ENCODE measurements at places on chromosomes 12 and 14.

GRCh38 chr14:86787717-86788116 lies 1205.3 kb downstream of the GALC start:
- no peak for DNase-seq

GRCh38 chr14:84535484-84535883 lies 994.5 kb upstream of the FLRT2 start:
- DNase-seq, result no peak

GRCh38 chr12:118052324-118053070 lies 8.5 kb downstream of the WSB2 start:
- no peak for DNase-seq

- no peak for DNase-seq
These were observed 101.9 kb downstream of the PAPLN start for GRCh38 chr14:73339206-73339605.

DNA sequence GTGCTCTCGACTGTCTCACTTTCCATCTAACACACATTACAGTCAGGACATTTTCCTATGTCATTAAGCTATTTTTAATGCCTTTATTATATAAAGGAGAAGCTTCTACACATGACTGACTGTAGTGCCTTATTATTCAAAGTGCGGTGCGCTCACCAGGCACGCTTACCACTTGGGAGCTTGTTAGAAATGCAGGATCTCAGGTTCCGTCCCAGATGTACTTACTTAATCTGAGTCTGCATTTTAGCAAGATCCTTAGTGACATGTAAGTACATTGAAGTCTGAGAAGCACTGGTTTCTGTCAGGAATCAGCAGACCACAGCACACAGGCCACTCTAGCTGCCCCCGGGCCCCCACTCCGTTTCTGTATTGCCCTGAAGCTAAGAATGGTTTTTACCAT lies 44.7 kb upstream of the MDM1 start:
- DNase-seq, result no peak

- DNase-seq, result no peak
These were observed 36.1 kb upstream of the COL2A1 start for GRCh38 chr12:48040354-48040753.

GRCh38 chr12:94829552-94829951 lies 173.9 kb downstream of the NDUFA12 start:
- DNase-seq, result no peak

DNA sequence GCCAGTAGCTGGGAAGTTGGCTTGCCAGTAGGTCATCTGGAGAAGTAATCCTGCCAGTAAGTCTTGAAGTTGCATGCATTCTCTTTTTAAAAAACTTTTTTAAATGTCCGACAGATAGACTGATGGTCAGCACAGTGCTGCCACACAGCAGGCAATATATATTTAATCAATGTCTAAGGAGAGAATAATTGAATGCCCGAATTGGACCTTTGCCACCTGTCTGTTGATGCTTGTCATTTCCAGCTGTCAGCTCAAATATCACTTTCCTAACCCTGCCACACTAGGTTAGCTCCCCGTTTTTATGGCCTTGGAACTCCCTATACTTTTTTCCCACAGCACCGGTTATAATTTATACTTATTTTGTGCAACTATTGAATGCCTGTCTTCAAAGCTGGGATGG lies 2.1 kb upstream of the SLC15A4 start:
- DNase-seq, result no peak

DNA sequence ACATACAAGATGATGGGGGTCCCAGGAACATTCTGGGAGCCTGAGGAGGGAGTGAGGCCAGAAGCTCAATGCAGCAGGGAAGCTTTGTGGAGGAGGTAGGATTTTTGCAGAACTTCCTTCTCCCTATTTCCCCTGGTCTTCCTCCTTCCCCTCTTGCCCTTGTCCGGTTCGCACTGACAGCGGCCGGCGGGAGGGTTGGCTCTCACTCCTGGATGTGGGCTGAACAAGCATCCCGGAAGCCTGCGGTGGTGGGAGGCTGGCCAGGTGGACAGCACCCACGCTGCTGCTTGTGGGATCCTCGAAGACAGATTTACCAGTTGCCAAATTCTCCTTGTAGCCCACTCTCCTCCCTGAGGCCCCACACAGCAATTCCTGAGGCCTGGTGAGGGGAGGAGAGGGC lies 112.2 kb downstream of the KCNA5 start:
- DNase-seq, result no peak

- no peak for DNase-seq
These were observed 58.0 kb downstream of the SINHCAF start for GRCh38 chr12:31267966-31268365.

GRCh38 chr14:20116748-20117147 lies 6.2 kb downstream of the OR4K17 start:
- DNase-seq, result no peak

DNA sequence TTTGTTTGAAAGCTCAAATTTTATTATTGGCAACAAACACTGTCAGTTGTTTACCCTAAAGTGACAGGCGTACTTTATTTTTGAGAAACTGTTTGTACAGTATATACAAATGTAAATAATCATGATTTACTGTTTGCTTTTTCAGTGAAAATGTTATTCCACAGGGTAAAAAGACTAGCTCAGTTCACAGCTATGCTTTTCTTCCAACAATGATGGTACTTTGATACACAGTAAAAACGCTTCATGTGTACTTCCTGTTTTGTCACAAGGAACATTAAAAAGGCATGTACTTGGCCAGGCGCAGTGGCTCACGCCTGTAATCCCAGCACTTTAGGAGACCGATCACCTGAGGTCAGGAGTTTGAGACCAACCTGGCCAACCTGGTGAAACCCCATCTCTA lies 53.7 kb downstream of the MON2 start:
- DNase-seq, result no peak

- no peak for DNase-seq
These were observed 222.3 kb downstream of the RAD51B start for GRCh38 chr14:68041876-68042354.

DNA sequence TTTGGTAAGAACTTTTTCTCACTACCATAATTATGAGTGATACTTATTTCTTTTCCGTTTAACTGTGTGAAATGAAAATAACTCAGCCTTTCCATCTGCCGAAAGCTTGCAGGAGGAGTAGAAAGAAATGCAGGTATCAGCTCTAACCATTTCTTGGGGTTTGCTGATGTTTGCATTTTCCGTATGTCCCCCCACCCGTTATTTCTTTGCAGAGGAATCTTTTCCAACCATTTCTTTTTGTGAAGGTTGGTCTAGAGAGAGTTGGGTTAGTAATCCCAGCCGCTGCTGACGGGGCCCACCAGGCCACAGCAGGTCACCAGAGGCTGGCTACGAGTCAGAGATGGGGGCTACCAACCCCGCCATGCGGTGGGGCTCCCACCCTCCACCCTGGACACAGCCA lies 7.0 kb upstream of the PIWIL1 start:
- no peak for DNase-seq

GRCh38 chr14:81221579-81222102 lies 882 bp upstream of the GTF2A1 start:
- DNase-seq, result no peak

DNA sequence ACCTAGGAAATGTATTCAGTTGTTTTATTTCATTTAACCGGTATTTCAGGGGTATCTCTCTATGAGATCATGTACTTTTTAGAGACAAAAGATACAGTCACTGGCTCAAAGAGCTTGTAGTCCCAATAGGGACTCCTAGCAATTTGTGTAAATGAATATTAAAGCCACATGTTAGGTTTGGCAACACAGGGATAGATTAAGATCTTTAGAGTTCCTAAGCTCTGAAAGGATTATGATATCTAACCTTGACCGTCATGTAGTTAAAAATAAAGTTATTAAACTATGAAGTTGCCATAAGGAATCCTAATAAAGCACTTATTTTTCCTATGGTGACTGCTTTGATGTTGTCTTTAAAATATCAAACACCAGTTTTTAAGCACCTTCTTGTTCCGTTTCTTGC lies 100.4 kb upstream of the FGD4 start:
- DNase-seq, result no peak

DNA sequence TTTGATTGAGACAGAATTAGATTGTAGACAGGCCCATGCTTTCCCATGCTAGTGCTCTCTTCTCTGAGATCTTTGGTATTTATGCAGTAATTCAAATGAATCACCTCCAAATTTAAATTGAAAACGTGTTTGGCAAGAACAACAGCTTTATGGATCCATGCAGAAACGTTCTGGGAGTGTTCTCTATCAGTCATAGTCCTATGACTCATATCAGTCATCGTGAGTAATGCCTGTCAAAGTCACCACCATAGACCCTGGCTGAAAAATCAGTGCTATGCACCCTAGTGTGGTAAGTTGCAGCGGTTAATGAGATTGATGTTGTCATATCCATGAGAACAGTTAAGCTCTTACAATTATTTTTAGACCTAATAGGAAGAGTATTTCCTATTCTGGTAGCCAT lies 90.1 kb upstream of the FOXG1 start:
- DNase-seq, result no peak

- no peak for DNase-seq
These were observed 466.5 kb downstream of the APAF1 start for GRCh38 chr12:99111600-99111999.

GRCh38 chr14:97723819-97724218 lies 926.6 kb downstream of the VRK1 start:
- DNase-seq, result no peak

DNA sequence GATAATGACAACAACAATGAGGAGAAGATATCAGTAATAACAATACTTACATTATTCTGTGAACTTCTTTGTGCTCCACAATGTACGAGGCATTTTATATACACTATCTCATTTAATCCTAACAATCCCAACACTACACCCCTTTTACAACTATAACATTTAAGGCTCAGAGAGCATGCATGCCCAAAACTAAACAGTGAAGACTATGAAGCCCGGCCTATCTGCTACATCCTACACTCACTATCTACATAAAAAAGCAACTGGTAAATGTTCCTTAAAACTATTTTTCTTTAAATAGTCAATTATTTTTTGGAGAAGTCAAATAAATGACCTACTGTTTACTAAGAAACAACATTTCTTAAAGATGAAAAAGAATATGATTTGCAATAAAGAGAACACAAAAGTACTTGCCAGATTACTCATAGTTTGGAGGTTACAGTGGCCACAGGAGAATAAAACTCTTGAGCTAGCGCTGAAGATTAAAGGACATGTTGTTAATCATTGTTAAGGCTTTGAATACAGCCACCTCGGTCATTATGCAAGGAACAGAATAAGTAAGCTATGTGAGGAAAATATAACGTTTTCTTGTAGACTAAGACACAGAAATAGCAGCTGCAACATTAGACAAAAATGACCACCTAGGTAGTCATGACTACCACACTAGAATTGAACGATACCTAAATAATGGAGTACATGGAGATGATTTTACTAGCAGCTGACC lies 56.7 kb downstream of the EPS8 start:
- no peak for DNase-seq

- no peak for DNase-seq
These were observed 75.8 kb downstream of the PAPLN start for GRCh38 chr14:73313151-73313550.

DNA sequence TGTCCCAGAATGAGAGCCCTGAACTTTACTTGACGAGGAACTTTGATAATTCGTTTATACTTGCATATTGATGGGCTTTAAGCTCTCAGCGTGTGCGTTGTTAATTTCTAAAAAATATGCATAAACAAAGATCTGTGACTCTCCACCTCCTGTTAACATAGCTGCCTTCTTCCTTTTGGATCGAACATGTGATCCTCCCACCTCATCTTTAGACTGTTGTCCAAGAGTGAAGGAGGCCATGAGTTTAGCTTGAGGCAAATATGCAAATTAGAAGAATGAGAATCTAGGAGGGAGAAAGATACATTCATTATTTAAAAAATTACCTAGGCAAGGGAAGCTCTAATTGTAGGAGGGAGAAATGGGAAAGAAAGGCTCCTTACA lies 617 bp downstream of the TTC8 start:
- DNase-seq, result no peak

GRCh38 chr14:27727251-27727770 lies 1039.3 kb upstream of the FOXG1 start:
- DNase-seq, result no peak

- DNase-seq, result peak; percentile 90
These were observed 21.1 kb downstream of the PRKCH start for GRCh38 chr14:61342486-61342885.

DNA sequence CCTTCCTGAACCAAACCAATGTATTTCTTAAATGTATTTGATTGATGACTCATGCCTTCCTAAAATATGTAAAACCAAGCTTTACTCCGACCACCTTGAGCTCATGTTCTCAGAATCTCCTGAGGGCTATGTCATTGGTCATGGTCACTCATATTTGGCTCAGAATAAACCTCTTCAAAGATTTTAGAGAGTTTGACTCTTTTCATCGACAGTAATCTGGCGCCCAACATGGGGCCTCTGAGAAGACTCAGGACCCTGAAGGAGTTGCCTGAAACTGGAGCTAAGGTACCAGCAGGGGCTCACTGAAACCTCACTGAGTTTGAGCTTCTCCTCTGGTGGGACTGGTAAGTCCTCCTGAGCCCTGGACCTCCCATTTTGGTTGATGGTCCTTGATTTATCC lies 17.2 kb upstream of the PSMC1 start:
- peak; percentile 18 for DNase-seq

DNA sequence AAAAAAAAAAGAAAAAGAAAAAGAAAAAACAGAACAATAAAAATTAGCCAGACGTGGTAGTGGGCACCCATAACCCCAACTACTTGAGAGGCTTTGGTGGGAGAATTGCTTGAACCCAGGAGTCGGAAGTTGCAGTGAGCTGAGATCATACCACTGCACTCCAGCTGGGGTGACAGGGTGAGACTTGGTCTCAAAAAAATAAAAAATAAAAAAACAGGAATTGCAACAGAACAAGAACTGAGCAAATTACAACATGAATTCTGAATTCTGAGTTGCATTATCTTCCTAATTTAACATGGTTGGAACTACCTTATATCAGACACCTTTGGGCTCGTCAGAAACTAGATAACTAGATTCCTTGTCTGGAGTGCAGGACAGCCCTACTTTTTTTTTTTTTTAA lies 53.3 kb upstream of the NR2C1 start:
- no peak for DNase-seq

GRCh38 chr12:9961106-9961505 lies 10.1 kb upstream of the CLEC12A start:
- no peak for DNase-seq

- DNase-seq, result no peak
These were observed 27.3 kb downstream of the SUPT16H start for GRCh38 chr14:21356511-21356910.

DNA sequence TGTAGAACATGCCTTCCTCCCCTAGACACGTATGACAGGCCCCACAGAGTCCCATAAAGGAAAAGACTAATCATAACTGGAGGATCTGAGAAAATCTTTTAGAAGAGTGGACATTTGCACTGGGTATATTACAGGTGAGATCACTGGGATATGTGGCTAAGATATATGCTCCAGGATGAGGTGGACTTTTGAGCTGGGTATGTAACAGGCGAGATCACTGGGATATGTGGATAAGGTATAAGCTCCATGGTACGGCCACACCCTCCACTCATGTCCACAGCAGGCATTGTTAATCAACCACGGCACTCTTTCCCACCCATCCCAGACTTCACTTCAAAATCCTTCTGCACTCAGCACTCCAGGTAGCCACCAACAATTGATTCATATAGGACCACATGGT lies 34.1 kb downstream of the CLMN start:
- DNase-seq, result no peak

Measured in T-helper 2 cell (primary cell).